ENCODE measurements at places on chromosomes 11 and 22.

- DNase-seq = no peak
Measured at GRCh38 chr11:22263613-22264012, 70.7 kb downstream of the ANO5 start.

GRCh38 chr11:65571420-65571819, 918 bp upstream of the FAM89B start:
- no peak for DNase-seq

DNA sequence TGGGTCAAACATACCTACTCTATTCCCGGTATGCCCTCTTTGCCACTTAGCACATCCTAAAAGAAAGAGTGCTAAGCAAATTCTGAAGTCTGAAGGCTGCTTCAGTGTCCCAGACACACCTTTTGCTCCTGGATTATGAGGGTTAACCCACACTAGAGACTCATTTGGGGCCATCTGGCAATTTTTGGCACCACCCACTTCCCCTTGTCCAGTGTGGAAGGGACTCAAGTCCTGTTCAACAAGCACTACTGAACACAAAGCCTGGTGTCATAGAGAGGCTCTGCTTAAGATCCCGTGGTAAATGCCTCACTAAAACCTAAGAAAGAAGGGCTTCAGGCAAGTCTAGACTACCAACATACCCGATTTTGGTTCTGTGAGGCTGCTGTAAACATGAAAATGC, 85.8 kb downstream of the SERGEF start:
- no peak for DNase-seq

DNA sequence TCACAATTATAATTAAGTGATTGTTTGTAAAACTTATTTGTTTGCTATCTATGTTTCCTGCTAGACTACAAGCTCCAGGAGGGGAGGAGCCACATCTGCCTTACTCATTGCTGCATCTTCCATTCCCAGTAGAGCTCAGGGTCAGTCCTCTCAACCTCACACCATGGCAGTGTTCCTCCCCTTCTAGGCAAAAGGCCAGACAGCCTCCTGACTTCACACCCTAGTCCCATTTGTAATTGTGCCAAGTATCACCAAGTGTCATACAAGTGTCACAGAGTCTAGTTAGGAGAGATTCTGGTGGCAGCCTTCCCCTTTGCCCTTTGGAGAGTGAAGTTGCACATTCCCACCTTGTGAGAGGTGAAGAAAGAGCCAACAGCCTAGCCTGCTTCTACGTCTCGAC, 490.4 kb downstream of the INSC start:
- DNase-seq = no peak

DNA sequence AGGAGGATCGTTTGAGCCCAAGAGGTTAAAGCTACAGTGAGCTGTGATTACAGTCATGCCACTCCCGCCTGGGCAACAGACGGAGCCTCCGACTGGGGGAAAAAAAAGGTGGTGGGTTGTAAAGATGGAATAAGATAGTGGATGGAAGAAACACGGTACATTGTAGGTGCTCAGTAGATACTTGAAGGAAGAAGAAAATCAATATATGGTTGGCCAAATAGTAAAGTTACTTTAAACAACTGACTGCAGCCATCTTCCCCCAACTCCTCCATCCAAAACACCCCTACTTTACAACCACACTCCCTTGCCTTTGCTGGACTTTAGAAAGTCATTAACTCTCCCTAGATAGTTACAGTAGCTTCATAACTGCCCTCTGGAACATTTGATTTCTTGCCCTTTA, 2.5 kb upstream of the NUP98 start:
- no peak for DNase-seq

- no peak for DNase-seq
Measured at GRCh38 chr11:32386770-32387377, 48.5 kb downstream of the WT1 start.

DNA sequence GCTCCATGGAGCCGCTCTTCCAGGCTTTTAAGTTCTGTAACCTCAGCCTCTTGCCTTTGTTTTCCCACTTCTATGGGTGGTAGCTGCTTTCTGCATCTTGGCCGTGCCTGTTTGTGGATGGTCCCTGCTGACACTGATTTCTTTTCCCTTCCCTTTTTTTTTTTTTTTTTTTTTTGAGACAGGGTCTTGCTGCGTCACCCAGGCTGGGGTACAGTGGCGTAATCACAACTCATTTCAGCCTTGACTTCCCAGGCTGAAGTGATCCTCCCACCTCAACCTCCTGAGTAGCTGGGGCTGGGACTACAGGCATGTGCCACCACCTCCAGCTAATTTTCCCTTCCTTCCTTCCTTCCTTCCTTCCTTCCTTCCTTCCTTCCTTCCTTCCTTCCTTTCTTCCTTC, 57.7 kb upstream of the EP300 start:
- no peak for DNase-seq

DNA sequence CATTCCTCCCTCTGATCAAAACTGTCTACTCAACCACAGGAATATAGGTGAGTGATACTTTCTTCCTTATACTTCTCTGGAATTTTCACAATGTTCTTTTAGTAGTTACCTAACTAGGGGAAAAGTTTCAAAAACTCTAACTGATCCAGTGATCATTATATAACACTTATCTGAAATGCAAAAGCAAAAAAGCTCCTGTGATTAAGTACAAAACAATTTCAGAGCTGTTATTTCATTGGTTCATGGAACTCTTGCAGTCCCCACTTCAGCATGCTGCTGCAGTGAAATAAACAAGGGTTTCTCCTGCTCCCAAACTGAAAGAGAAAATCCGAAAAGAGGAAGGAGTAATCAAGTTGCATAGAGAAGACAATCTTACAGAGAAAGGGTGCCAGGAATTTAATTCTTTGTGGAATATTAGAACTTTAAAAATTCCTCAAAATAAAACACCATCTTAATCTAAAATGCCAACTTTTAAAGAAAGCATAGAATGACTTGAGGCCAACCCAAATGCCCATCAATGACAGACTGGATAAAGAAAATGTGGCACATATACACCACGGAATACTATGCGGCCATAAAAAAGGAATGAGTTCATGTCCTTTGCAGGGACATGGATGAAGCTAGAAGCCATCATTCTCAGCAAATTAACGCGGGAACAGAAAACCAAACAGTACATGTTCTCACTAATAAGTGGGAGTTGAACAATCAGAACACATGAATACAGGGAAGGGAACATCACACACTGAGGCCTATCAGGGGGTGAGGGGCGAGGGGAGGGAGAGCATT, 20.3 kb downstream of the PPP2R1B start:
- no peak for DNase-seq

- no peak for DNase-seq
Measured at GRCh38 chr11:23944923-23945322, 551.9 kb upstream of the LUZP2 start.

DNA sequence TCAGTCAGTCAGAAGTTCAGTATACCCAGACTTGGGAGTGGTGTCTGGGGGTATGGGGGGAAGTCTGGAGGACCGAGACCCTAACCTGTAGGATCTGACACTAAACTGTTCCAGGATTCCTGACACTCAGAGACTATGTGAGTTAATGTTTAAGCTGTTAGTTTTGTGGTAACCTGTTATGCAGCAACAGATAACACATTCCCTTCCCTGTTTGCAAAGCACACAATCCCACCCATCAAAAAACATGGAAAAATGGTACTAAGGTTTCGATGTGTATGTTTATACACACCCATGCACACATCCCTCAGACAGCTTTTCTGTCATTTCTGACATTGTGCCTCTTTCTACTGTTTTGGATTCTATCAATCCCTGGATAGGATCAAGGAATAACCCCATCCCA, 27.6 kb downstream of the ZNF280B start:
- no peak for DNase-seq

GRCh38 chr11:23405350-23405937, 545.2 kb upstream of the CCDC179 start:
- DNase-seq = no peak

- DNase-seq = no peak
Measured at GRCh38 chr11:26896719-26897118, 97.2 kb upstream of the FIBIN start.

GRCh38 chr11:112525270-112525669, 264.6 kb upstream of the PLET1 start:
- no peak for DNase-seq

DNA sequence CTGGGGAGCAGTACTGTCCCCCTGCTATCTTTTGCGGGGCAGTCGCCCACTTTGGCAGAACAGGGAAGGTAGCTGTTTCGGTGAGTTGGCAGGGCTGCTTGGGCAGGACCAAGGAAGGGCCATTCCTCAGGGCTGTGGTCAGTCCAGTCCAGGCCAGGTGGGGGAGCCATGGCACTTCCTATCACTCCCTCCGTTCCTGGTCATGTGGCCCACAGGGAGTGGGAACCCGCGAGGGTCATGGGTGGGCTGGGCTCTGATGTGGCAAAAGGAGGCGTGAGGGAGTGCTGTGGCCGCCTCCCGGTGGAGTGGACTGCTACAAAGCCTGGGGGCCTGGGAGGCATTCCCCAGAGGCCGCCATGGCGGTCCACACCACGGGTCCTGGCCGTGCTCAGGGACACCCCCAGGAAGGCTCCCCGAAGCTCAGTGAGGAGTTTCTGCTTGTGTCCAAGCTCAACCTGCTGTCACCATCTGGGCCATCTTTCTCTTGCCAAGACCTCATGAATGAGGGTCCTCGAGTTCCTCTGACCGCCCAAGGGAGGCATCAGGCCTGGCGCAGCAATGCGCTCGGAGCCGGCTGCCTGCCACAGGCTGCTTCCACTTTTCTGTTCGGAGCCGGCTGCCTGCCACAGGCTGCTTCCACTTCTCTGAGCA, 11.9 kb downstream of the CHID1 start:
- no peak for DNase-seq

GRCh38 chr11:75432911-75433321, at the start of gene KLHL35:
KLHL35 (minus strand) TSS chr11:75433203; CDS start chr11:75430629, 2,574 bp downstream.
- DNase-seq = no peak

DNA sequence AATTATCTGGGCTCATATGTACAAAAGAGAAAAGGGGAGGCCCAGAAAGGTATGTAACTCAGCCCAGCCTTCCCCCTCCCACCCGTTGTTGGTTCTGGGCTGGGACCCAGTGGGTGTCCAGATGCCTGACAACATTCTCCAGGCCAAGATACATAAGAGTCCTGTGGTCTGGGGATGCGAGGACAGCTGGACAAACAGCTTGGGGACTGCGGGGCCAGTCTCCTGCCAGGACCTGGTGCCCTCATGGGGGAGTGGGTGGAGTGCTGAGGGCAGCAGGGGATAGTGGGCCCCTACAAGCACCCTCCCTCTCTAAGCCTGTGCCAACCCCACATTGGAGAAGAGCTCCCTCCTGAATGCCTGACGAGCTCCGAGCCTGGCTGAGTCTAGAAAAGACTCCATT, 3.5 kb upstream of the SLC22A6 start:
- no peak for DNase-seq

DNA sequence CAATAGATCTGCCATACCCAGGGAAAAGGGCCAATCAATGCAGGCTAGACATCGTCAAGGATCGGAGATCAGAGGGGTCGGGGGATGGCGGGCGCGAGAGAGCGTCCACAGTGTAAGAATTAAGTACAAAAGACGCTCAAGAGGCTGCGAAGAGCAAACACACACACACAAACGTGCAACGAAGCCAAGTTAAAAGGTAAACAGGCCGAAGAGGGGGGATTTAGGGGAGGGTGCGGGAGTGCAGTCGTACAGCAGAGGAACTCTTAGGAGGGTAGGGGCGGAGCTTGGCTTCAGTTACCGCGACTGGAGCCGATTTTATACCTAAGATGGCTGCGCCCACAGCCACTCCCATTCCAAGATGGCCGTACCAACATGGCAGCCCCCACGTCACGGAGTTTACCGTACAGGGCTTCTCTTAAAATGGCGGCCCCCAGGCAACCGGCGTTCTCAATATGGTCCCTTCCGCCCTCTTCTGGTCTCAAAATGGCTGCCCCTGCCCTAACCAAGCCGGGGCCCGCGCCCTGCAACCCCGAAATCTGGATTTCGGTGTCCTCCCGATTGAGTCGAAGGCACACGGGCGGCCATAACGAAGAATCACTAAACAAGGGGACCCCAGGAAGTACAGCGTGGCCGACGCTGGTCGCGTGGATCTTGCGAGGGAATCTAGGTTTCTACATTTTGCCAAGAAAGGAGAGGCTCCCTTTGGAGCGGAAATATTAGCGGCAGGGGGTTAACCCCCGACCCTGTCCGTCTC, 1.9 kb downstream of the GNG3 start:
- DNase-seq = peak; percentile 91

GRCh38 chr11:117839936-117840813, 15.6 kb upstream of the FXYD2 start:
- no peak for DNase-seq

DNA sequence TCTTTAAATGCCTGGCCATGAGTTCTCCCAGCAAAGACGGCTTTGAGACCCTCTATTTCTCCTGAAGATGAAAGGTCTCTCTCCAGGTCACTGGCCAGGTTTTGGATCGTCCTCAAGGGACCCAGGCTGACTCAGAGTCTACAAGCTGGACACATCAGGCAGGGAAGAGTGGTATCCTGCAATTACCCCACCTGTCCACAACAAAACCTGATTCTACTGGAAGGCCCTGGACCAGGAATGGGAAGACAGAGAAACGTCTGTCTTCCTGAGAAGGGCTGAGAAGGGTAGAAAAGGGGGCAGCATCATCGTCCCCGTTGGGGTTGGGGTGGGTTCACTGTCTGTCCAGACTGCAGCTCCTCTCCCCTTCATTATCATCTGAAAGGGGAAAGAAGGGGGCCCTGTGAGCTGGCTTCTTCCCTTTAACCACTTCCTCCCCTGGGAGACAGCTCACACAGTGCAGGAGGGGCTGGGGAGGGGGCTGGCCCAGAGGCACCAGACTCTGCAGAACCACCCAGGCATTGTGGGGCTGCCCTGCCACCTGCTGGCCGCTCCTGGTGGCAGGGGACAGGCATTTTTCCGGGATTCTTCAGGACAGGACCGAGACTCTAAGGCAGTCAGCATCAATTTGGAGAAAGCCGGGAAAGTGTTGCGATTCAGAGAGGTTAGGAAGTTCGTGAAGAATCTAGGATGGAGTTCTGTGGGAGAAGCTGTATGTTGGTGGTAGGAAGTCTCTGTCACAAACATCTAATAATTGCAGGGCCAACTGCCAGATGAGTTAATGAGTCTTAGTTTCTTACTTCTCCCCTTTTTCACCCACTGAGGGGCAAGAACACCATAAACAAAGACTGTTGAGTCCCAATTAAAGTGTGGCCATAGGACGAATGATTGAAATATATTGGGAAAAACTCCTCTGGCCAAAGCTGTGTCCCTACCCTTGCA, 57.6 kb downstream of the SYN3 start:
- DNase-seq = no peak

- no peak for DNase-seq
Measured at GRCh38 chr11:1546077-1546535, 26.0 kb downstream of the DUSP8 start.

- no peak for DNase-seq
Measured at GRCh38 chr11:33924341-33924740, 32.5 kb upstream of the LMO2 start.

All from hematopoietic multipotent progenitor cell (in vitro differentiated cells).